ENCODE measurements at places on chromosomes 4 and X. TPM values are rescaled to one million over a fixed set of nuclear protein-coding genes. Genes with fewer than 3 reads are reported as not detected.

Gene MTM1
- 20.1 TPM for total RNA-seq

Gene ZNF732
- total RNA-seq, result 0.68 TPM

Gene CT45A10
- total RNA-seq, result not detected

Gene PSAPL1
- not detected for total RNA-seq

Gene YIPF6
- 33.5 TPM for total RNA-seq

Gene ERCC6L
- 0.07 TPM for total RNA-seq

Gene ABCD1
- total RNA-seq, result 4.3 TPM

Gene FREM3
- not detected for total RNA-seq

Gene F8A3
- 0.34 TPM for total RNA-seq

Gene GUCY1A1
- 1.8 TPM for total RNA-seq

Gene SRPK3
- under 0.01 TPM for total RNA-seq

Gene ZFX
- 74.2 TPM for total RNA-seq

Gene CYLC1
- not detected for total RNA-seq

Gene CT45A5
- total RNA-seq, result not detected

Gene NDP
- total RNA-seq, result not detected

Gene RIPPLY1
- not detected for total RNA-seq

Data from nasal cavity respiratory epithelium epithelial cell of viscerocranial mucosa (primary cell).